Activated naive CD4-positive, alpha-beta T cell (primary cell): ENCODE measurements at places on chromosomes 12 and 14.

DNA sequence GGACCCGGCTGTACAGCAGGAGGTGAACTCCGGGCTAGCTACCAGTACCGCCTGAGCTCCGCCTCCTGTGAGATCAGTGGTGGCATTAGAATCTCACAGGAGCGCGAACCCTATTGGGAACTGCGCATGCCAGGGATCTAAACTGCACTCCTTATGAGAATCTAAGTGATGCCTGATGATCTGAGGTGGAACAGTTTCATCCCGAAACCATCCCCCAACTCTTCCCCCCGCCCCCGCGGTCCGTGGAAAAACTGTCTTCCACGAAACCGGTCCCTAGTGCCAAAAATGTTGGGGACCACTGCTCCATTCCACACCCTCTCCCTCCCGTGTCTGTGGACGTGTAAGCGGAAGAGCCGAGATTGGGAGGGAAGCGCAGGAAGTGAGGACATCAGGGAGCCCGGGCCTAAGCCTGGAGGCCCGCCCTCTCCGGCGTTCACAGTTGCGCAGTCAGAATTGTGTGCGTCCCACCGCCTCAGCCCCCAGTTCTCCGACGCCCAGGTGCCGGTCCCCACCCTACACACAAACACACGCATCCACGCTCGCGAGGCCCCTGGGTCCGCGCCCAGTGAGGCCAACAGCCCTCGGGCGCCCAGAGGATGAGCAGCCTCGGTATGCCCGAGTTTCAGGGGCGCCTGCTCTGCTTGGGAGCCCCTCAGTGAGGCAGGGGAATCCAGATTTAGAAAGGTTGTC, 1.8 kb upstream of the RNASE4 start:
- DNase-seq = peak; percentile 57

DNA sequence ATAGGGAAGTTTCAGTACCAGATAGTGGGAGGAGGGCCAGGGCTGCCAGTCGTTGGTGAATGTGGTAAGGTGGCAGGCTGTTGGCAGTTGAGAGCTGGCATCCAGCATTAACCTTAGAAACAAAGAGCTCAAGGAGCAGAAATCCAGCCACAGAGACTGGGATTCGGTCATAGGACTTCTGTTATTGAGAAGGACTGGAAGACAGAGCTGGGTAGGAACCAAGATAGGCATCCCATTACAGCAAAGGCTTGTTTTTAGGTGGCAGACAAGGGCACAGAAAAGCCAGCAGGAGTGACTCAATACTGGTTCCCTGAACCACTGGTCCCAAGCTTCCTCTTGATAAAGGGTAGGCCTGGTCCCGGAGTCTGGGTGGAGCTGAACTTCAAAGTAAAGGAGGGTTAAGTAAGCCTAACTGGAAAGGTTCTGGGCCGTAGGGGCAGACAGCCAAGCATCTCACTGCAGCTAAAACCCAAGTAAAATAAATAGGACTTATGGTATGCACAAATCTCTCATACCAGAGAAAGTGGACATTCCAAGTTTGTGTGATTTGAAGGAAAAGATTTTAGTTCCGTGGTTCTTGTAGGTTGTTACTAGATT, 147.9 kb downstream of the ETV6 start:
- DNase-seq = no peak

- no peak for DNase-seq
These were observed 27.8 kb upstream of the CAPRIN2 start for GRCh38 chr12:30782316-30783173.

GRCh38 chr14:34615507-34615906, 14.4 kb downstream of the SNX6 start:
- DNase-seq = no peak

DNA sequence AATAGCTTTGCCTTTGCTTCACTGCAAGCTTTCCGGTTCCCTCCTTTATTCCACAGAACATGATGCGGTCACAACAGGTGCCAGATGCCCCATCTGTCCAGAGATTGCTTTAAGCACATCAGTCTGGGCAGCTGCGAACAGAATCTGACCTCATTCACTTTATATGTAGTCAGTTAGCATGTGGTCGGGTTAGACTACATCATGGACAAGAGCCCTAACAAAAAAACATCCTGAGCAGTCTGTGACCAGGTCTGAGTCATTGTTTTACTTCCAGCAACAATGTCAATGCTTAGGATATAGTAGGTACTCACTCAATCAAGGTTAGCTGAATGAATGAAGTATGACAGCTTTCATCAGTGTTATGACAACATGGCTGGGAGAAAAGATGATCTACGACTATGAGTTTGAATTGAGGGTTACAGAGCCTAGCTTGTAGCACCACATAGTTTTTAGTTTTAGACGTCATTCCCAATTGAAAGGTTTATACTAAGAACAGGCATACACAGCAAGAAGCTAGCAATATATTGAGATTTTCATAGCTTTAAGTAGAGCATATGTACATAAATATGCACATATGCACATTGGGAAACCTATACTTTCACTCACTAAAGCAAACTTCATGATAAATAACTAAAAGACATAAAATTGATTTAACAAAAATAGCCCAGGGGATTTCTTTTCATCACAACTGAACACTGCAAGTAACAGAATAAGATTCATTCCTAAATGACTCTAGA, 64.2 kb upstream of the TMCC3 start:
- DNase-seq = no peak

DNA sequence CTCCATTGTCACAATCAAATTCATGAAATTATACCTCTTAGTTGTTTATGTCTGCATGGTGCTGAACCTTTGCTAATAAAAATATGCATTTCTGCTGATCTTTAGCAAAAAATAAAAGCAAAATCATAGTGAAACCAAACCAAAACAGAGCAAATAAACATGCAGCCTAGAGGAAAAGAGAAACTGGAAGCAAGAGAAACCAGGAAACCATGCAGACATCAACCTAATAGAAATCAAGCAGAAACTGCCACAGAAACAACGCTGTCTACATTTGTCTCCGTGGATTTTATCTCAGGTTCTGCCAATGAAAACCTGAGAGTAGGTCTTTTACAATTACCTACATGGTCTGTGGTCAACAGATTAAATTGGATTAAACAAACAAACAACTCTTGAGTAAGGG, 173.7 kb downstream of the SYT10 start:
- DNase-seq = no peak

DNA sequence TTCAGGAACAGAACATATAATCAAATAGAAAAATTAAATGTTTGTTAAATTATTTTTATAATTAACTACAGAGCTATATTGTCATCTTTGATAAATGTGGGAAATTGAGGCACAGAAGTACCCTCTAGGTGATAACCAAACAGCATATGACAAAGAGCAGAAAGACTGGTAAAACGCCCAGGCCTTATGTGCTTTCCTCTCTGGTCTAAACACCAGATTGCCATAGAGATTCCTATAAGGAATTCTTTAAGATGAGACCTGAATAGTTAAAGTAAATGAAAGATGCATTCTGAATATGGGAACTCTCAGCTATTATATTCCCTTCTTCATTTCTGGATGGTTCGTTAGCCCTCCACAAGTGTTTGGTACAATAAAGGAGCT, 140.0 kb upstream of the SOX5 start:
- DNase-seq = no peak

- no peak for DNase-seq
These were observed 7.7 kb downstream of the OXA1L start for GRCh38 chr14:22774011-22774706.

GRCh38 chr14:72683787-72684186, 210.1 kb downstream of the DPF3 start:
- no peak for DNase-seq

DNA sequence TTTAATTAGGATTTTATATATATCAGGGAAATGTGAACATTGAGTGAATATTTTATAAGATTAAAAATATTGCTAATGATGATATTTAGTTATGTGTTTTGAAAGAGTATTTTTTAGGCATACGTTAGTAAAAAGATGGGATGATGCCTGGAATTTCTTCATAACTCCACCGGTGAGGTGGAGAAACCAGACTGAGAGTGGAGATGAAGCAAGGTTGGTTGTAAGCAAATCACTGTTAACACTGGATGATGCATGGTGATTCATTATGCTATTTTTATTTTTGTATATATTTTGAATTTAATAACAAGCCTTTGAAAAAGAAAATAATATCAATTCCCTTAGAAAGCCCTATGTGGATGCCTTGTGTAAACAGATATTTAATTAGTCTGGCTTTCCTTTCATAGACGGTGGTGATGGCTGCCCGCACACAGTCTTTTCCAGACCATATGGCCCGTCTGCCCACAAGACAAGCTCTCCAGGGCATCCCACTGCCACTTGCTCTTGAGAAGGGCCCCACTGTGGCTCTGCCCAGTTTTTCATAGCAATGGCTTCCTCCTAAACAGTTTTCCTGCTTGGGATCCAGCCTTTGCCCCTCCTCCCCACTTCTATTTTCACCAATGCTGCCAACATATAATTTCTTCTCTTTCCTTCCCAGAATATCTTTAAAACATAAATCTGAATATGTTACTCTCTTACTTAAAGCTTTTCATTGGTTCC, 95.4 kb downstream of the HELB start:
- no peak for DNase-seq

GRCh38 chr14:70032016-70032415, 152.8 kb downstream of the SMOC1 start:
- no peak for DNase-seq

GRCh38 chr14:56891226-56891625, 80.9 kb upstream of the OTX2 start:
- DNase-seq = no peak

DNA sequence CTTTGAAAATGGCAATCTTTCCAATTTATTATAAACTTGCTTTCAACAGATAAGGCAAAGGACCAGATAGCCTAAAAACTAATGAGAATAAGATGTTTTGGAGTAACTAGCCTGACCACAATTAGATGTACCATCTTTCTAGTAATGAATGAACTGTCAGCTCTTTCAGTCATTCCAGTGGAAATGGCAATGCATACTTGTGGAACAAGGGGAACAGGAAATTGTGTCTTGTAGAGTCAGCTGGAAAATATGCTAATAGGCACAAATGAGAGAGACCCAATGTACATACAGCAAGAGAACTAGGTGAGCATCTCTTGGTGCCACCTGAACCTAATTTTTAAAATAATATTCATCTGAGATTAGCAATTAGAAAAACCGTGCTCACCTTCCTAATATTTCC, 76.1 kb upstream of the GPHB5 start:
- DNase-seq = no peak

DNA sequence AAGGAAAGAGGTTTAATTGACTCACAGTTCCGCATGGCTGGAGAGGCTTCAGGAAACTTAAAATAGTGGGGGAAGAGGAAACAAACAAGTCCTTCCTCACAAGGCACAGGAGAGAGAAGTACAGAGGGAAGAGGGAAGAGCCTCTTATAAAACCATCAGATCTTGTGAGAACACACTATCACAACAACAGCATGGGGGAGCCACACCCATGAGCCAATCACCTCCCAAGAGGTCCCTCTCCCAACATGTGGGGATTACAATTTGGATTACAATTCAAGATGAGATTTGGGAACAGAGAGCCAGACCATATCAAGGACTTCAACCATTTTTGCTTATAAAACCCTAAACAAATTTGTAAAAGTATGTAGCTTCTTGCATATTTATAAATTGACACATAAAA, 45.8 kb downstream of the SLCO1C1 start:
- no peak for DNase-seq

DNA sequence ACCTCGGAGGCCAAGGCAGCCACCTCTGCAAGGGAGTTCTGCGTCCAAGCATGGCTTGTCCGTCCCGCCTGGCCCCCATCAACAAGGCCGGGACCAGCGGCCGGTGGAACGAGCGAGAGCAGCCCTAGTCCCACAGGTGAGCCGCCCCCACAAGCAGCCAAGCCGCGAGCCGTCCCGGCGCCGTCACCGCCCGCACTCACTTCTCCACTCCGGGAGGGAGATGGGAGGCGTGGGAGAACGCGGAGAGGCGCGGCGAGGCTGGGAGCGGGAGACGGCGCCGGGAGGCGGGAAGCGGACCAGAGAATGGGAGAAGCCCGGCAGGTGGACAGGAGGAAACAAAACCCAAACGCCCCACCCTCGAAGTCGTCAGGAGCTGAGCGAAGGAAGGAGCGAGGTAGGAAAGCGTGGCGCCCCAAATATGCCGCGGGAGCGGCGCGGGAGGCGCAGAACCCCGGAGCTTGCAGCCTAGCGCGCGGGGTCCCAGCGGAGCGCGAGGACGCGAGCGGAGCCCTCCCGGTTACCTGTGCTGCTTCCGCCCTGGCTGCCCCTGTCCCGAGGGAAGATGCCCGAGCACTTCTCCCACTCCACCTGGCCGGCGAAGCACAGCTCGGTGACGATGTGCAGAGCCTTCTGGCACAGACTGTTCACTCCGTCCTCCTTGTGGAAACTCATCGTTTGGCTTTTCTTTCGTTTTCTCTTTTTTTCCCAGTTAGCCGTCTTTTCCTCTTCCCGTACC, 600 bp downstream of the SYT10 start:
- no peak for DNase-seq

GRCh38 chr14:77327111-77327510, 6.3 kb downstream of the GSTZ1 start:
- no peak for DNase-seq

GRCh38 chr14:73757876-73758391, 43.8 kb upstream of the PNMA1 start:
- no peak for DNase-seq

- no peak for DNase-seq
These were observed 1.1 kb downstream of the CYP46A1 start for GRCh38 chr14:99685151-99685591.

GRCh38 chr12:87836190-87836589, 193.0 kb downstream of the C12orf50 start:
- DNase-seq = no peak

DNA sequence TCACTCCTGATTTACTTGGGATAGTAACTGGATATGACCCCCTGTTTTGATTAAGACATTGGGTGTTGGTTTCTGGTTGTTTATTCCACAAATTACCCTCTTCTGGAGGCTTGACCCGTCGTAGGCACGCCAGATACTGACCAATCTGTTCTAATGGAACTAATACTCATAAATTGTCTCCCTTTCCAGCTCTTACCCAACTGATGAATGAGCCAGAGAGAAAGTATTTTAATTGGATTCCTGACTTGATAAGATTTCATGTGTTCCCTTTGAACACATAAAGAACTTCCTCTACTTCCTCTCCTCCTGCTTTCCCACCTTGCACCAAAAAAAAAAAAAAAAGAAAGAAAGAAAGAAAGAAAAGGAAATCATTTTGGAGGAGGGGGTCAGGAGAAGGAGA, 340.9 kb downstream of the PCNX1 start:
- no peak for DNase-seq

- no peak for DNase-seq
These were observed 40.6 kb downstream of the MOK start for GRCh38 chr14:102264355-102264754.

- no peak for DNase-seq
These were observed 2.6 kb downstream of the MLEC start for GRCh38 chr12:120689397-120690082.

- DNase-seq = peak; percentile 48
These were observed 1.7 kb downstream of the SINHCAF start for GRCh38 chr12:31324116-31324844.

DNA sequence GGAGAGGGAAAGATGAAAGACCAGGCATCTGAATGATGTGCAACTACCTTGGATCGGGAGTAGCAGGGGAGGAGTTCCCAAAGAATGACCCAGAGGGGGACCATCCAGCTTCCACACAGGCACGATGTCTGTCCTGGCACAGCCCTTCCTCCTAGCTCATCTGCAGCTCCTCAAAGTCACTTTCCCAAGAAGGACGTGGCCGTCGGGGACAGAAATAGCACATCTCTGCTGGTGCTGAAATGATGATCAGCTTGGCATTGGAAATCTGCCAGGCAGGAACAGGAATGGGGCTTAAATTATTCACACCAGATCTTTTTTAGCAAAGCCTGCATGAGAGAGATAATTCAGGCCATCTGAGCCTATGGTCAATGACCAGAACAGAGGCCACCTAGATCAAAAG, 41.7 kb downstream of the TSPAN11 start:
- no peak for DNase-seq
